ENCODE measurements at places on chromosomes 7 and 10.

DNA sequence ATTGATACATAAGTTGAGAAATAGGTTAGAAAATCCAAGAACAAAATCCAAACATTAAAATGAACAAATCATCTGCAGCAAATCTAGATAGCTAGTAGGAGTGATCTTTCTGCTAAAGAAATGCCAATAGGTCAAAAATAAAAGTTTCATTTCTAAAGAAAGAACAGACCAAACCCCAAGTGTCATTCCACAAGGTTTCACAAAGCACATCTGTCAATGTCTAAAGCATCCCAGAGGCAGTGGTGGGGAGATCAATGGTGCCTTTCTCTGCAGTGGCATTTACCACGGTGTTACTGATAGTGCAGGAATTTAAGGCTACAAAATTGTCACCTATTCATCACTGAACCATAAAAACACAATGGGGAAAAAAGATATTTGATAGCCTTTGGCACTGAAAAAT, 147.9 kb downstream of the PARD3 start:
- no peak for DNase-seq

GRCh38 chr10:131088619-131089018, 222.9 kb downstream of the TCERG1L start:
- no peak for DNase-seq

DNA sequence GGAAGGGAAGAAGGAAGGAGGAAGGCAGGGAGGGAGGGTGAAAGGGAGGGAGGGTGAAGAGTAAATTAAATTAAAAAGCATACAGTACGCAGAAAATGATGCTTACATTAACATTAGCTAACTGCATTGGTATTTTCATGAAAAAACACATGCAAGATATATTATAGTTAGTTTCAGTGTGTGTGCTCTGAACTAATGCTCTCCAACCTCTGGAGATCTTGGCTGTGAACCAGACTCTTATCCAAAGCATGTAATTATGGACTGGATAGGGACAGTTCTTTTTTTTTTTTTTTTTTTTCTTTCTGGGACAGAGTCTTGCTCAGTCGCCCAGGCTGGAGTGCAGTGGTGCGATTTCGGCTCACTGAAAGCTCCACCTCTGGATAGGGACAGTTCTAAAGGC, 357.0 kb downstream of the FRMD4A start:
- DNase-seq, result no peak

DNA sequence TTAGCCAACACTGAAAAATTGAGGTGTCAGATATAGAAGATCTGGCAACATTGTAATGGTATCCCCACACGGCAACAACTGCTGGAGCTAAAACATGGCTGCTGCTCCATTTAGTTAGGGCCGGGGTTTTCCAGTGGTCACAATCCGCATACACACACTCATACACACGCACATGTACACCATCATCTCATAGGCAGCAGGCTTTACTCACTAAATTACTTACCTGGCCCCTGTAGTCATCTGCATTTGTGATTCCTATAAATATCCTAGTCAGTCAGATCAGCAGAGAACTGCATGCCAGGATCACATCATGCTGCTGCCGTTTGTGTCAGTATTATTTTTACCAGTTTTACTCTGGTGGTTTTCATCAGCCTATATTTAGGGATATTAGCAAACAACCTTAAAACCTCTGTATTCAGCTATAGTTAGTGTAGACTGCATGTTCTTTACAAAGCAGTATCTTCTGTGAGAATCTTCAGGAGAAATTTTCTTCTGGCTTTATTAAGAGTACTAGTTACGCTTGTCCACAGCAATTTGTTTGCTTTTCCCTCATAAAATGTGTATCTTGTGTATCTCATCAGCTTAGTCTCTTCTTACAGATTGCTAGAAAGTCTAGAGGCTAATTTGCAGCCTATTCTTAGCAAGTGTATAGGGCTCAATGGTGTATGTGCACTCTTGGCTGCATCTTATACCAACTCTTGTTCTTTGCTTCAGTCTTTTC, 38.3 kb upstream of the PTPN12 start:
- no peak for DNase-seq

- no peak for DNase-seq
Measured at GRCh38 chr10:59366290-59366689, 3.9 kb upstream of the FAM13C start.

- DNase-seq, result no peak
Measured at GRCh38 chr10:110772454-110773025, 99.2 kb upstream of the PDCD4 start.

DNA sequence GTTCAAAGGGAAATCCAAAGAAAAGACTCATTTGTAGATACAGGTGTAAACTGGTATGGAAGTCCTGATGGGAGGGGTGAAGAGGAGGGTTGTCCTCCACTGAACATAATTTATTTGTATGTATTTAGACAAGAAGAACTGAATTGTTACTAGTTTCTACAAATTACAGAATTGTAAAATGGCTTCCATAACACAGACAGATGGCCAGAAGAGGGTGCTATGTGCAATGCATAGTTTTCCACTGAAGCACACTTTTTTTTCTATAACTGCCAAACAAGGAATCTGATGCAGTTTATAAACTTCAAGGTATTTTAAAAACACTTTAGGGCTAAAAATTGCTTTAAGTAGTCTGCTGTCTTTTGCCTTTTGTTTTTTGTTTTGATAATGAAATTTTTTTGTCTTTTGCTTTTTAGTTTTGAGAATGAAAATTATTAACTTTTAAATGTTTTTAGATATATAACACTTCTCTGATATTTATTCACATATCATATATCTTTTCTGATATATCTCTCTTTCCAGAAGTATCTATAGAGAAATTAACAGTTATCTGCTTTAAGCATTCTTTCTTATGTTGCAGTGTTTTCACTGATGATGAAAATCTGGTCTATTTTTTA, 58.5 kb downstream of the PHYHIPL start:
- DNase-seq, result no peak

DNA sequence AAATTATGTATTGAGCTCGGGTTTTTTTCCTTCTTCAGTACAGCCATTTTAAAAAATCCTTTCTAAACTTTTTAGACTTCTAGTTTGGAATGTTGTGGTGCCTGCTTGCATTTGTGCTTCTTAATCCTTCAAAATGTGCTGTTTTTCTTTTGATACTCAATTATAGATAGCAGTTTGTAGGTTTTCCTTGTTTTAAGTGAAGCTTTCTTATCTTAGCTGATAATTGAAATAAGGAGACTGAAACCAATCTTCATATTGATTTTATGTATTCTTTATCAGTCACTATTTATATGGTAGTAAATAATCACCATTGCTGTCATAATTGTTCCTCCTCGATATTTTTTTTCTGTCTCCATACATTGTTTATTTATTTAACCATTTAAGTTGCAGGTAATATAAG, 56.6 kb downstream of the TAF3 start:
- DNase-seq, result no peak

GRCh38 chr7:49638166-49638565, 135.3 kb upstream of the VWC2 start:
- DNase-seq, result no peak

DNA sequence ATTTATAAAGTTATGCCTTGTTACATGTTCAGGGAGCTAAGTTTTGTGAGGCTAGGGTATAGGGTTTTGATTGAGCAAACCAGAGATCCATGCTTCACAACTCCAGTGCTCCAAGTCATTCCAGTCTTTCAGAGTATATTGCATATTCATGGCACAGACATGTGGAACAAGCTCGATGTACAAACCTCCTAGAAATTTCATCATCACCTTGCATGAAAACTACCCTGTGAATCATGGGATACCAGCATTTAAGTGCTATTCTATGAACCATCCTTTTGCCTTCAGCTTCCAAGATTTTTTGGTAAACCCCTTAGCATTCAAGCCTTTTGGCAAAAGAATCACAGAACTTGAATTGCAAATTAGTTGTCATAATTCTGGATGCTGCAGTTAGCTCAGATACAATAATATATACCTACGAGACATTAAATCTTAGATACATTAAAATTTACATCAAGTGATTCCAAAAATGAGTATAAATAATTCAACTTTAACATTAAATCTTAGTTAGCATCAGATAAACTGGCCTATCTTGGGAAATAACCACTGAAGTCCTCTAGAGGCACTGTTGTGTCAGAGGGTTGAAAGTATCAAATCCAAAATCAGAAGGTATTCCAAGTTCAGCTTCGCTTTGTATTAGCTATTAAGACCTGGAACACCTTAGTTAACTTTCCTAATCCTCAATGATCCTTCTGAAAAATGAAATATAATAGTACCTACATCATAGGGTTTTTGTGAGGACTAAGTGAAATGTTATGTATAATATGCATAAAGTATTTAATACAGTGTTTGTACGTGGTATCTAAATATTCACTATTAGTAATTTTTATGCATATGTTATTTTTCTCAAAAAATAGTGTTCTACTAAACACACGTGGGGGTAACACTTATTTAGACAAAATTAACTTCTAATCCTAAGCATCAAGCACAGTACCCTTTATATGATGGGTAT, 55.5 kb upstream of the CABCOCO1 start:
- DNase-seq, result no peak

DNA sequence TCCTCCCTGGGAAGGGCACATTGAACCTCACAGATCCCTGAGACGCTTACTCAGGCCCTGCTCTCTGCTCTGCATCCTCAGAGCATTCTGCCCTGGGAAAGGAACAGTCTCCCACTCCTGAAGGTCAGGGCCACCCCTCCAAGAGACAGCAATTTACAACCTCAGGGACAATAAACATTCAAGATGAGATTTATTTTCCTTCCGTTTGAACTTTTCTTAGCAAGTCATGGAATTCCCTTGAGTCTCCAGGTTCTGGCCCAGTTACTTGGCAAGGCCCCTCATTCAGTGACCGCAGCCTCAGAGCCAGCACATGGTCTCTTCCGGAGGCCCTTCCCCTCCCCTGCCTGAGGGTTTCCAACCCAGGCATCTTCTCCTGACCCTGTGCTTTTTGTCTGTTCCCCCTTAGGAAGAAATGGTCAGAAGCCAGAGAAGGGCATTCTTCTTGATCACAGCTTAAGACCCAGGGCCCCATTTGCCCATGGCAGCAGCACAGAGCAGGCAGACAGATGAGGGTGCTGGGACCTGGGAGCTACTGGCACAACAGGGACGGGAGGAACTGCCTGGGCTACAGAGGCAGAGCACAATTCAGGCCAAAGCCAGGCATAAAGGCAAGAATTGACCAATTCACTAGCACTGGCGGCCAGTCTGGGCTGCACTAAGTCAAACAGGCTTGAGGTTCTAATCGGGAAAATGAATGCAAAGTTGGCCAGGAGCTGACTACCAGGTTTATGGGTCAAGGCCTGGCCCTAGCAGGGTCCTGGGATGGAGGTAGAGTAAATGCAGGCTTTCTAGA, 56.7 kb downstream of the VSTM4 start:
- DNase-seq, result no peak

DNA sequence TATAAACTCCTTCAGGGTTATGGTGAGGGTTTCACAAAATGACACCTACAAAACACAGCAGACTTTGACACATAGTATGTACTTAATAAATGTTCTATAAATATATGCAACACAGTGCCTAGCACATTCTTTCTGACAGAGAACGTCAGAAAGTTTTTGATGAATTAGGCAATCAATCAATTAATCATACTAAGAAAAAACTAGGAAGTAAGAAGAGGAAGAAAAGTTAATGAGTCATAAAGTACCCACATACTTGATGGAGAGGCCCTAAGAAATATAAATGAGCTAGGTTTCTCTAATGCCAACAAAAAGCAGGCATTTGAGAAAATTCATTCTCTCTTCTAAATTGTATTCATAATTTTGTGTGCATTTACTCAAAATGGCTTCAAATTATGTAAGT, 192.7 kb upstream of the VWC2 start:
- no peak for DNase-seq

DNA sequence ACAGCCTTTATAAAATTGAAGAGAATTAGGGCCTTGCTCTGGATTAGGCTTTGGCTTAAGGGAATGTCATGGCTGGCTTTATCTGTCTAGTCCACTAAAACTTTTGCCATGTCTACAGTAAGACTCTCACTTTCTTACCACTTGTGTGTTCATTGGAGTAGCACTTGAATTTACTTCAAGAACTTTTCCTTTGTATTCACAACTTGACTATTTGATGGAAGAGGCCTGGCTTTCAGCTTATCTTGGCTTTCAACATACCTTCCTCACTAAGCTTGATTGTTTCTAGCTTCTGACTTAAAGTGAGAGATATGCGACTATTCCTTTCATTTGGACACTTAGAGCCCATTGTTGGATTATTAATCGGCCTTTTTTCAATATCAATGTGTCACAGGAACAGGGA, 96.1 kb downstream of the TPST1 start:
- no peak for DNase-seq

- DNase-seq, result no peak
Measured at GRCh38 chr10:111348076-111348475, 271.2 kb downstream of the ADRA2A start.

GRCh38 chr7:95238252-95238943, 85.9 kb downstream of the PON1 start:
- DNase-seq, result no peak

DNA sequence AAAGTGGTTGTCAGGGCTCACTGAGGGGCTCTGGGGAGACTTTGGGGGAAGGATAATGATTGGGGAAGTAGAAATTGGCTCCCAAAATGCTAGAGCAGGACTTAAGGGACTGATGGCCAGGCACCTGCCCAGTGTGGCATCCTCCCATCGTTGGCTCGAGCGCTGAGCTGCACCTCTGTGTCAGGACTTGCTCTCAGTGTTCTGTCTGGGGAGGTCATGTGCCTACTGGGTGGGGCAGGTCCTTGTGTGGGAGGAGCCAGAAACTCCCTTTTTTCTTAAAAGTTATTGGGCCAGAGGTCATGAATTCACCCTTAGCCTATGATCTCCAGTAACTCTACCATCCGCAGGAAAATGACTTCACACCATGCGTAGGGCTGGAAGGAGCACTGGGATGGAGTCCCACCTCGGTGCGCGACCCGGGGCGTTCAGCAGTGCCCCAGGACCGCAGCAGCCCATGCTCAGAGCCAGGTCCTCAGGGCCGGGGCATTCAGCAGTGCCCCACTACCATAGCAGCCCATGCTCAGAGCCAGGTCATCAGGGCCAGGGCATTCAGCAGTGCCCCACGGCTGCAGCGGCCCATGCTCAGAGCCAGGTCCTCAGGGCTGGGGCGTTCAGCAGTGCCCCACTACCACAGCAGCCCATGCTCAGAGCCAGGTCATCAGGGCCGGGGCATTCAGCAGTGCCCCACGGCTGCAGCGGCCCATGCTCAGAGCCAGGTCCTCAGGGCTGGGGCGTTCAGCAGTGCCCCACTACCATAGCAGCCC, 221.9 kb downstream of the EBF3 start:
- no peak for DNase-seq

GRCh38 chr7:38607466-38607865, 23.7 kb downstream of the AMPH start:
- no peak for DNase-seq

- DNase-seq, result no peak
Measured at GRCh38 chr7:155329225-155329624, 31.5 kb downstream of the INSIG1 start.

GRCh38 chr7:156156734-156157408, 344.6 kb upstream of the SHH start:
- no peak for DNase-seq
